ENCODE measurements at places on chromosomes 13 and 19. TPM values are rescaled to one million over a fixed set of nuclear protein-coding genes. Genes with fewer than 3 reads are reported as not detected.
A peak's percentile ranks its signal among the peaks of the same experiment; 100 is the strongest.

GRCh38 chr13:74032325-74032724, 101.9 kb downstream of the KLF12 start:
- H3K27me3 ChIP-seq: no peaks in the 10 kb centered on the region
- DNase-seq: peak; percentile 52
- no peak overlapping the region for H3K4me3 ChIP-seq
- no peaks in the 10 kb centered on the region for H3K4me1 ChIP-seq
- peak overlapping the region; percentile 22 for H3K27ac ChIP-seq

DNA sequence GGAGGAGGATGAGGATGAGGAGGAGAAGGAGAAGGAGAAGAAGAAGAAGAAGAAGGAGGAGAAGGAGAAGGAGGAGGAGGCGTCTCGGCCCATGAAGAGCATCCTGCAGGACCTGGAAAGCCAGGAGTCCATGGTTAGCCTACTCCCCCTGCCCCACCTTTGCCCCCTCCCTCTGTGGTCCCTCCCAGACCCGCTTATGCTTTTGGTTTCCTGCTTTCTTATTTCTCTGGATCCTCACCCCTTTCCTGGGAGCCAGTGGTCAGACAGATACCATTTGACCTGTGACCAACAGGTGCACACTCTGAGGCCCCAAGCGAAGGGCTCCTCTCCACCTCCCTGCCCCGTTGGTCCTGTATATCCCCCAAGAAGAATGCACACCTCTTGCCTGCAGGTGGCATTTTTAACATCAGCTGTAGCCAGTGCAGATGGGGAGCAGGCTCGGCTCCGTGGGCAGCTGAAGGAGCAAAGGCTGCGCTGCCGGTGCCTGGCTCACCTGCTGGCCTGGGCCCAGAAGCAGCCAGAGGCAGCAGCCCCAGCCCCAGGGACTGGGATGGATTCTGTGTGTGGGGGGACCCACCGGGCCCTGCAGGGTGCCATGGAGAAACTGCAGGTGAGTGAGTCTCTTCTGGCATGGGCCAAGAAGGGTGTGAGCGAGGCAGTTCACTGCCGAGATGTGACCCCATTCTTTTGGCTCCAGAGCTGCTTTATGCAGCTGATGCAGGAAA, 32.1 kb upstream of the ZNF492 start:
- no peaks in the 10 kb centered on the region for H3K36me3 ChIP-seq
- no peaks in the 10 kb centered on the region for H3K27me3 ChIP-seq
- no peak overlapping the region for H3K4me3 ChIP-seq
- DNase-seq: no peak
- H3K27ac ChIP-seq: no peak overlapping the region
- H3K4me1 ChIP-seq: no peaks in the 10 kb centered on the region

Gene KCTD15
- total RNA-seq: 28.4 TPM

DNA sequence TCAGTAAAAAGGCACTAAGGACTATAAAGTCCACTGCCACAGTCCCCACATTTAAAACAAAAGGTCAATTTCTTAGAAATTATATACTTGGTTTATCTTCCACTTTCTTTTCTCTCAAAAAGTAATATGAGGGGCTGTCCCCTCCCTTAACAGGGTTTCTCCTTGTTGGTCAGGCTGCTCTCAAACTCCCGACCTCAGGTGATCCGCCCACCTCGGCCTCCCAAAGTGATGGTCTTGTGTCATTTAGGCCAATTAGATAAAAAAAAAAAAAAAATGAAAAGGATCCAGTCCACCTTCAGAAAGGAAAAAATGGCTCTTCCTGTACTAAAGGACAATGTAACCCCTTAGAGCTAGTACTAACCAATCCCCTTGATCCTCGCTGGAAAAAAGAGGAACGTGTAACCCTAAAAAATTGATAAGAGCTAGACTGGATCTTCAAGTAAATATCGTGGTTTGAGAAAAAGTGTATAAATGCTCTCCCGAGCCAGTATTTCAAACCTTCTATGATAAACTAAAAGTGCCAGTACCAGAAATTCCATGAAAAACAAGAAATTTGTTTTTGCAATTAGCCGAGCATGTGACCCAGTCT, 9.0 kb upstream of the CD70 start:
- no peaks in the 10 kb centered on the region for H3K36me3 ChIP-seq
- DNase-seq: no peak
- no peak overlapping the region for H3K27ac ChIP-seq
- no peaks in the 10 kb centered on the region for H3K27me3 ChIP-seq
- no peaks in the 10 kb centered on the region for H3K4me1 ChIP-seq
- no peak overlapping the region for H3K4me3 ChIP-seq

Gene ALOX5AP
- total RNA-seq: 3.6 TPM

Gene SULT2B1
- 0.13 TPM for total RNA-seq

- peak overlapping the region; percentile 74 for H3K27ac ChIP-seq
- peaks cover 31% of the 10 kb centered on the region for H3K27me3 ChIP-seq
- peak; percentile 66 for DNase-seq
- no peak overlapping the region for H3K4me3 ChIP-seq
- peaks cover 71% of the 10 kb centered on the region for H3K4me1 ChIP-seq
Observed at GRCh38 chr19:50721441-50722137, 1.6 kb upstream of the CLEC11A start.

Gene IL11
- 0.31 TPM for total RNA-seq

Gene CA11
- 6.2 TPM for total RNA-seq

DNA sequence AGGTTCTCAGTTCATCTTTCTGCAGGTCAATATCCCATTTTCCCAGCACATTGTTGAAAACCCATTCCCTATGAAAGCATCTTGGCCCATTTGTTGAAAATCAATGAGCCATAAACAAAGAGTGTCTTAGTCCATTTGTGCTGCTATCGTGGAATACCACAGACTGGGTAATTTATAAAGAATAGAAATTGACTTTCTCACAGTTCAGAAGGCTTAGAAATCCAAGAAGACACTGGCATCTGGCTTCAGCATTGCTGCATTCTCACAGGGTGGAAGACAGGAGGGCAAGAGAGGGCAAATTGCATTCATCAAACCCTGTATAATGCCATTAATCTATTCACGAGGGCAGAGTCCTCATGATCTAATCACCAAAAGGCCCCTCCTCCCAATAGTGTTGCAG, 34.1 kb downstream of the ZNF823 start:
- no peak for DNase-seq
- H3K4me1 ChIP-seq: no peaks in the 10 kb centered on the region
- no peak overlapping the region for H3K4me3 ChIP-seq
- H3K36me3 ChIP-seq: no peaks in the 10 kb centered on the region

DNA sequence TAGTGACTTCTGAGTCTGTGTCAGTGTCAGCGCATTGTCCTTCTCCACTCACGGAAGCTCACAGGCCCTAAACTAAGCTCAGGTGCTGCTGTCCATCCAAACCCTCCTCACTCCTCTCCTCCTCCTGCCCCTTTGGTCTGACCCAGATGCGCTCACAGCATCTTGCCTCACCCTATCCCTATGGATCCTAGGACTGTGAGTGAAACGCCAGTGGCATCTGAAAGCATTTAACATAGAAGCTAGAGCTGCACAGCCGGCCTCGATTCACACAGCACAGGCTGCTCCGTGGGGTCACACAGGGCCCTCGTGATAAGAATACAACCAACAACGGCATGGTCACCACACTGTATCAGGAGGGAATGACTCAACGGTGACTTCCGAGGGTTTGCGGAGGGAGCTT, 149.1 kb upstream of the SPACA7 start:
- H3K4me3 ChIP-seq: no peak overlapping the region
- DNase-seq: no peak
- peaks cover 17% of the 10 kb centered on the region for H3K27me3 ChIP-seq
- no peak overlapping the region for H3K27ac ChIP-seq

DNA sequence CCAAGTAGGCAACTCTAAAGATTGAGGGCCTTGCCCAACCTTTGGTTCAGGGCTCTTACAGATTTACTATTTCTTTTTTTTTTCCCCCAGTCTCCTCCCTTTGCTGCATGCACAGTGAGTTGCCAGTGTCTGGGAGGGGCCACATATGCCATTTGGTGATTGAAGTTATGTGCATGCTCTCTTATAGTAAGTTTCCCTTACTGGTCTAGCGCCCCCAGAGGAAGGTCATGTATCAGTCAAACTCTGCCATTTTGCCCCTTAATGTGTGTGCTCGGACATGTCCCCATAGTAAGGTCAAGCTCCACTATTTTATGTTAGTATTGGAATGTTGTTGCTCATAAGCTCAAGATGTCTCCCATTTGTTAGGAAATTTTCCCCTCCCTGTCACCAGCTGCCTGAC, 1138.0 kb upstream of the SLC10A2 start:
- H3K4me1 ChIP-seq: no peaks in the 10 kb centered on the region
- H3K4me3 ChIP-seq: no peak overlapping the region
- no peaks in the 10 kb centered on the region for H3K36me3 ChIP-seq
- no peaks in the 10 kb centered on the region for H3K27me3 ChIP-seq
- no peak overlapping the region for H3K27ac ChIP-seq
- DNase-seq: no peak

DNA sequence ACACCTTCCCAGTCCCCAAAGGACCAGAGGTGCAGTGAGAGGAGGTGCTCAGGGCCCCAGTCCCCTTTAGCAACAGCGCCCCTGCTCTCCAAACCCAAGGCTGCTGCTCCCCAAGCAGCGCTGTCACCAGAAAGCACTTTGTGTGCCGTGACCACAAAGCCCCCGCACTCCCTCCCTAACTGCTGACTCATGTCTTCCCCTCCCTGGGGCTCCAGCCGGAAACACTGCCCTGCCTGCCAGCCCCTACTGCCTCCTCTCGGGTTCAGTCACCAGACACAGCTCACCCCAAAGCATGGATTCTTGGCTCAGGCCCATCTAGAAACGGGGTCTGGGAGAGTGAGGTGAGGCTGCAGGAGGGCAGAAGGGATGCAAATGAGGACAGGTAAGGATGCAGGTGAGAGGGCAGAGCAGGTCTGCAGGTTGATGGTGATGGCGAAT, 4.9 kb upstream of the TNFSF14 start:
- no peak overlapping the region for H3K27ac ChIP-seq
- H3K4me3 ChIP-seq: no peak overlapping the region
- H3K36me3 ChIP-seq: no peaks in the 10 kb centered on the region
- peaks cover 4% of the 10 kb centered on the region for H3K4me1 ChIP-seq
- peak; percentile 63 for DNase-seq

DNA sequence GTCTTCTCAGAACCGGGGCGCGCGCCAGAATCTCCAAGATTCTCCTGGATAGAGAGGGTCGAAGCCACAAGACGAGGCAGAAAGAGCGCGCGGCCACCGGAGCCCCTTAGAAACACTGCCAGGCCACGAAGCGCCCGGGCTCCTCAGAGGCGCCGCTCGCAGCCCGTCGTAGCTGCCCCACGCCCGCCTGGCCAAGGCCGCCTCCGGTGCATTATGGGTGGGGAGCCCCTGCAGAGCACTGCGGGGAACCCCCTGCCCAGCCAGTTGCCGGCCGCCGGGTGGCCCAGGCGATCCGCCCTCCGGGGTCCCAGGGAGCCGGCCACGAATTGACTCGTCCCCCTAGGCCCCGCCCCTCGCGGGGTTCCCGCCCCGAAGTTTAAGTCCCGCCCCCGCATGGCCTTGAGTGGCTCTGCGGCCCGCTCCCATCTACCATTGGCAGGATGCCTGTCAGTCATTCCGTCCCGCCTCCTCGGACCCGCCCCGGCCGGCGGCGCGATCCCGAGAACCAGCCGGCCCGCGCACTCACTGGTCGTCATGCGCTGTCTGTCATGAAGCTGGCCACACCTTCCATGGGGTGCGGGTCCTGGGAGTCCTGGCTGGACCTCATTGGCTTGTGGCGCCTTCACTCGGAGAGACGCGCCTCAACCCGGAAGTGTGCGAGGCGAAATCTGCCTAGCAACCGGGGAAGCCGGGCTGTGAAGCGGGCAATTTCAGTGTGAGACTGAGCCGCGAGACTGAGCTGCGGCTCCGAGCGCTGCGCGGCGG, 20.2 kb upstream of the GATAD2A start:
- no peaks in the 10 kb centered on the region for H3K27me3 ChIP-seq
- DNase-seq: peak; percentile 100
- H3K36me3 ChIP-seq: no peaks in the 10 kb centered on the region
- H3K27ac ChIP-seq: peak overlapping the region; percentile 81
- H3K4me1 ChIP-seq: peaks cover 46% of the 10 kb centered on the region

DNA sequence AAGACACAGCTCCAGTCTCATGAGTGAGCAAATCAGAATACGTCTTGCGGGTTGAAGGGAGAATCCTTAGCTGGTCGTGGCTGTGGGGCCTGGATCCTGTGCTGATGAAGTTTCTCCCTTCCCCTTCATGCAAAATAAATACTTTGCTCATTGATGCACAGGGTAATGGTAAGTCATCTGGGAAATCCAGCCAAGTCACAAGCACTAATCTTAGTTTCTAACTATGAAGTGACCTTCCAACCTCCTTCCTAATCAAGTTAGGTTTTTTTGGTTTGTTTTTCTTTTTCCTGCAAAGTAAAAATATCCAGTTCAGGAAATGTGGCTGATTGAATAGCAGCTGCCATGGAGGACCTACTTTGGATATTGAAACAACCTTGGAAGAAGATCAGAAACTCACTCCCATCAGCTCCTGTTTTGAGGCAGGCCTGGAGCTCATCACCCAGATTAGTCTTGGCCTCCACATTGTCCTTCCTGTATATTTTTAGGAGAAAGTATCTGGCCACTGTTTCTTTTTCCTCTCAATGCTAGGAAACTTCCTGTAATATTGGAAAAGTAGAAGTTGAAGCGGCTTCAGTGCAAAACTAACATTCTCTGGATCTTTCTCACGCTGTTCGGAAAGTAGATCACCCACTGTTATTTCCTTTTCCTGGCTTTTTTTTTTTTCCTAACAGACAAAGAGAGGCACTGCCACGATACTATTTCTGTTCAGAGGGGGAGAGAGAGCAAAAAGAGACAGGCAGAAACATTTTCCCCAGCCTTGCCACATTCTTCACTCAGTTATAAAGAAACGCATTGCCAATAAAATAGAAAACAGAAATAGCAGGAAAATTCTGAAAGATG, 12.3 kb upstream of the ARL11 start:
- no peaks in the 10 kb centered on the region for H3K27me3 ChIP-seq
- H3K4me1 ChIP-seq: peaks cover 6% of the 10 kb centered on the region
- no peak overlapping the region for H3K4me3 ChIP-seq
- peak overlapping the region; percentile 84 for H3K27ac ChIP-seq

Gene GMIP
- total RNA-seq: 2.0 TPM

GRCh38 chr13:45295536-45295935, 45.4 kb downstream of the TPT1 start:
- H3K27ac ChIP-seq: peak overlapping the region; percentile 23
- H3K4me3 ChIP-seq: no peak overlapping the region
- no peaks in the 10 kb centered on the region for H3K36me3 ChIP-seq
- H3K4me1 ChIP-seq: peaks cover 20% of the 10 kb centered on the region

DNA sequence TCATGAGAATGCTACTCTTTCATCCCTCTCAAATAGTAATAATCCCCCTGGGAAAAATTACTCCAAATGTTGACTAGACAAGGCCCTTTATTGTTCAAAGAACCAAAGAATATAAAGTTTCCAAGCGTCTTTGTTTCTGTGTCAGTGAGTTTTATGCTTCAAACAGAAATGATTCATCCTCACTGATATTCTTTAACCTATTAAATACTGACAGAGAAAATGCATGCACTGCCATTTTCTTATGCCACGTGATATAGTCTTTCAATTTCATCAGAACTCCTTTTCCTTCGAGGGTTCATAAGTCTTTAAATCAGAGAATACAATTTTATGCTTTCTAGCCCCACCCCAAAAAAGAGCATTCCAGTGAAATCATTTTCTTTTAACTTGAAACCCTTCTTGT, 211.6 kb downstream of the SHISA2 start:
- no peaks in the 10 kb centered on the region for H3K27me3 ChIP-seq
- H3K4me1 ChIP-seq: no peaks in the 10 kb centered on the region
- no peak overlapping the region for H3K27ac ChIP-seq
- H3K36me3 ChIP-seq: no peaks in the 10 kb centered on the region
- no peak for DNase-seq
- no peak overlapping the region for H3K4me3 ChIP-seq

- DNase-seq: no peak
- no peak overlapping the region for H3K27ac ChIP-seq
- H3K36me3 ChIP-seq: no peaks in the 10 kb centered on the region
- H3K4me3 ChIP-seq: no peak overlapping the region
- no peaks in the 10 kb centered on the region for H3K27me3 ChIP-seq
- H3K4me1 ChIP-seq: no peaks in the 10 kb centered on the region
Observed at GRCh38 chr13:91544723-91545122, 146.3 kb downstream of the GPC5 start.
